ENCODE measurements at places on chromosomes 5 and 9. TPM values are rescaled to one million over a fixed set of nuclear protein-coding genes. Genes with fewer than 3 reads are reported as not detected.

GRCh38 chr9:96720435-96720834 is 57.5 kb downstream of the ZNF510 start:
- no peak for DNase-seq

DNA sequence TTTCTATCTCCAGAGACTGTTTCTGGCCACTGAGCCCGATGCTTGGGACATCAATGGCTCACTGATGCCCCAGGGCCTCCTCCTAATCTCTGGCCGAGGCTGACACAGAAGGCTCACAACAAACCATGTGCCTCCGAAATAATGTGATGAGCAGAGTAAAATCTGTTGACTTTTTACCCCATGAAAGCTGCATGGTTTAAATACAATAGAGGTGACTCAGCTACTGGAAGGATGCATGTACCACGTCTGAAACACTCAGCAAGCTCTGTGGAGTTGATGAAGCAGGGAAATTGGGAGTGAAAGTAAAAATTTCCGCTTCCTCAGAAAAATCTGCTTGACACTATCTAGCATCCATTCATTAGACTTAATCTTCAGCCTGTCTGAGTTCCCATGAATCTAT is 111.1 kb upstream of the EQTN start:
- no peak for DNase-seq

GRCh38 chr5:13632676-13633075 is 311.8 kb downstream of the DNAH5 start:
- no peak for DNase-seq

- DNase-seq, result peak; percentile 80
These were observed at the start of gene FRMPD1 for GRCh38 chr9:37650873-37651768. Gene FRMPD1, plus strand, starts transcription at chr9:37650954. Its CDS starts 41,688 bp downstream, at chr9:37692642.

DNA sequence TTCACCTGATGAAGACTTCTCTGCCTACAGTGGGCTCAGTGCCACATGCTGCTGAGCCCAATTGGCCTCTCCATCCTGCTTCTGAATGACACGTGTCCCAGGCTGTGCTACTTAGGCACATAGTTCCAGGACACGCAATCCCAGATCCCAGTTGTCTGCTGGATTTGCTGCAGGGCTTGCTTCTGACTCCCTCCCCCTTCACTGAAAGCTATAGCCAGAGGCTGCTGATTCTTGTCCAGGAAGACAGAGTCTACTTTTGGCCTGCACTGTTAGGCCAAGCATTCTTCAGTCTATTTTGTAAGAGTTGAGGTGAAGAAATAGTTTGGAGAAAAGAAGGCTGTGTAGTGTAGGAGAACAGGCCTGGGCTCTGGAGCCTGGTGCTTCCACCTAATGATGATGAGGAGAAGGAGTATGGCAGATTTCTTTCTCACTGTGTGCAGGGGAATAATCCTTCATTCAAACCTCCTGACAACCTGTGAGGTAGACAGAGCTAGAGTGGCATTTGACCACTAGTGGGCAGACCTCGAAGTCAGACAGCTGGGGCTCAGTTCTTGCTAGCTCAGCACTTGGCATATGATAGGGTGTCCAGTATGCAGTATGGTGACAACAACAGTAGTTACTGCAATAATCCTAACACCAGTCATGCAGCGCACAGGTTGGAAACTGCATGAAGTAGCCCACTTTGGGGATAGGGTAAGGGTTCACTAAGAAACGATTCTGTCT is 19.5 kb upstream of the ASPN start:
- peak; percentile 69 for DNase-seq

- no peak for DNase-seq
These were observed 53.4 kb downstream of the CDH10 start for GRCh38 chr5:24591426-24591825.

DNA sequence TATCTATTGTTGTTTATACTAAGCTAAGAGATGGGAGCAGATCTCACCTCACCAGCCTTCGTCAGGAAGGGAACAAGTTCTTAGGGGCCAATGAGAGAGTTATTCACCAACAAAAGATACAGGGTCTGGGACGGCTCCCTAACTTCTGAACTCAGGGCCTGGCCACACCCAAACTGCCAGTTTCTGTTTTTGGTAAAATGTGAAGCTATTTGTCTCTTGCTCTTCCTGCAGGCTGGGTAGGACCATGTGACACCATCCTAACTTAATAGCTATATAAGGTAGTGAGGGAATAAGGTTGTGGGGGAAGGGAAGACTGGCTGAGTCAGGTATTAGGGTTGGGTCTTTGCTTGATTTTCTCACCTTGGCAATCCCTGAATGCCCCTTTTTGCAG is 480.5 kb downstream of the KDM4C start:
- DNase-seq, result no peak

GRCh38 chr5:151053796-151054462 is 26.9 kb downstream of the TNIP1 start:
- DNase-seq, result no peak

- DNase-seq, result no peak
These were observed 423.3 kb downstream of the EFNA5 start for GRCh38 chr5:107247427-107247826.

GRCh38 chr9:99192786-99193465 is 28.8 kb downstream of the ALG2 start:
- DNase-seq, result no peak

- no peak for DNase-seq
These were observed 104.1 kb downstream of the TLE1 start for GRCh38 chr9:81585191-81585763.

DNA sequence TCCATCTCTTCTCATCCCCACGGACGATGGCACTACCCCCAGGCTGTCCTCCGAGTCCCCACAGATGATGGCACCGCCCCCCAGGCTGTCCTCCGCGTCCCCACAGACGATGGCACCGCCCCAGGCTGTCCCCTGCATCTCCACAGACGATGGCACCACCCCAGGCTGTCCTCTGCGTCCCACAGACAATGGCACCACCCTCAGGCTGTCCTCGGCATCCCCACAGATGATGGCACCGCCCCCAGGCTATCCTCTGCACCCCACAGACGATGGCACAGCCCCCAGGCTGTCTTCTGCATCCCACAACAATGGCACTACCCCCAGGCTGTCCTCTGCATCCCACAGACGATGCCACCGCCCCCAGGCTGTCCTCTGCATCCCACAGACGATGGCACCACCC is 57.4 kb upstream of the PTCH1 start:
- no peak for DNase-seq

DNA sequence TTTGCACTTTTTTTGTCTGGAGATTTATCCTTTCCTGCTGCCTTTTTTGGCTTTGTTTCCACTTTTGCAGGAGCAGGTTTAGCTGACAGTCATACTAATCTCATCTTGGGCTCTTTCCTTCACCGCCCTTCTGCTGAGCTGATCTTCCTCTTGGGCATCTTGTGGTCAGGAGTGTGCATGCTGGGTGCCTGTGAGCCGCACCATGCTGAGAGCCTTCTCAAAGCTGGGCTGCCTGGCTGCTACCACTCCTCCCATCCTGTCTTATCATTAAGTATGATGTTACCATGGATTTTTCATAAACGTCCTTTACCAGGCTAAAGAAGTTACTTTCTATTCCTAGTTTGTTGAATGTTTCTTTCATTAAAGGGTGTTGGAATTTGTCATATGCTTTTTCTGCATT is 49.5 kb upstream of the MCCC2 start:
- DNase-seq, result no peak

DNA sequence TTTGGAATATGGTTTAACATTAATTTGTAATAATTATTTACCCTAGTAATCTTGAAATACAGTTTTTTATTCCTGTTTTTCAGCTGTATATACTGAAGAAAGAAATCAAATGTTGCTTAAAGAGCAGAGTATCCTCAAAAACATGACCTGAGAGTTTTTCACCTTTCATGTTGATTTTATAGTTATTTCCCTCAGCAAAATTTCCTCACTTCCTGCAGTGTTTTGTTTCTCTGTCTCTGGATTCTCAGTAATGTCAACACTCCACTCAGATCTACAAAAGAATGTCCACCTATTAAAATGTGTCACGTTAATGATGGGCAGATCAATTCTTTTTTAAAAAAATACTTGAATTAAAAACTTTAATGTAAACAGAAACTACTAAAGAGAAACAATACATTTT is 398.3 kb downstream of the ANXA1 start:
- DNase-seq, result no peak

DNA sequence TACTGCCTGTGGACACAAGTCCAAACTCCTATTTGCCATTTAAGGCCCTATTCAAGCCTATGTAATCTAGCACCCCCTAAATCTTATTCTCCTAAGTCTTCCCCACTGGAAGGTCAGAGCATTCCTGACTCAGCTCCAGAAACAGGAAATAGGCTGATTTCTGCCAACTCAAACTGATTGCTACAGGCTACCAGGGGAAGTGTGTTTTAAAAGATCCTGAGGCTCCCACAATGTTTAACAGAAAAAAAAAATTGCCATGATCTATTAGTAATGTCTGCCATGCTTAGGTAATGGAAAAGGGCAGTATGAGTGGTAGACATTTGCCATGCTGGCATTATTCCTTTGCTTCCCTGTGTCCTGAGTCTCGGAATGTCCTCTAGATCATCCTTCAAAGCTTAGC is 65.8 kb upstream of the BRINP1 start:
- no peak for DNase-seq

Gene C5orf52
- not detected for total RNA-seq

Gene WDR31
- 3.1 TPM for total RNA-seq

Gene CCL28
- total RNA-seq, result not detected

Gene ABLIM3
- 34.3 TPM for total RNA-seq

Gene SAXO1
- total RNA-seq, result 1.9 TPM
